ENCODE measurements at places on chromosomes 16 and 17. TPM values are rescaled to one million over a fixed set of nuclear protein-coding genes. Genes with fewer than 3 reads are reported as not detected.

DNA sequence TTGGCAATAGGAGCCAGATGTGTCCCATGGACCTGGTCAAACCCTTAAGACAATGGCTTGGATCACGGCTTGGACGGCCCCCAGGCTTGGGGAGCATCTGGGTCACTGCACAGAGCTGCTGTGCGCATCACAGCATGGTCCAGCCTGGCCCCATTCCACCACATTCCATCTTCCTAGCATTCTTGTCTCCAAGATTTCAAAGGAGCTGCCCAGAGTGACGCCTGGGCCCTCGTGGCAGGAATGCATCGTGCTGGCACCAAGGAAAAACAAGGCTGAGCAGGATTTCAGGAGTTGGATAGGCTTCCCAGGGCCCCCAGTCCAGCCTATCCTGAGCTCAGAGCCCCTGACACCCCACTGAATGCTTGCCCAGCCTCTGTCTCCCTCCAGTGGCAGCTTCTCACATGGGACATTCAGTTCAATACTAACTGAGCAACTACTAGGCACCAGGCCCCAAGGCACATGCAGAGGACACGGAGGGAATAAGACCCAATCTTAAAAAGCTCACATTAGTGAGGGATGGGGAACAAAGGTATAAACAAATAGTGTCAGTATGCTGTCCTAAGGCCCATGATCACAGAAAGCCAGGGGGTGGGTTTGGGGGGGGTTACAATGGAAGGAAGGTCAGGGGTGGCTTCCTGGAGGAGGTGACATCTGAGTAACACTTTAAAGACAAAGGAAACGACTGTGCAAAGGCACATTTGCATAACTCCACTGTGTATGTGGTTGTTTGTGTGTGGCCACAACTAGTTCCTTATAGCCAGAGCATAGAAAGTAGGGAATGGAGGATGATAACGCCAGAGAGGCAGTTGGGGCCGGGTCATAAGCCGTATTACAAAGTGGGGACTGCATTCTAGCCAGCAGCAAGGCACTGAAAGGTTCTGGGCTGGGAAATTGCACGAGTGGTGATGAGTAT is 34.1 kb downstream of the TK2 start:
- no peak for DNase-seq

DNA sequence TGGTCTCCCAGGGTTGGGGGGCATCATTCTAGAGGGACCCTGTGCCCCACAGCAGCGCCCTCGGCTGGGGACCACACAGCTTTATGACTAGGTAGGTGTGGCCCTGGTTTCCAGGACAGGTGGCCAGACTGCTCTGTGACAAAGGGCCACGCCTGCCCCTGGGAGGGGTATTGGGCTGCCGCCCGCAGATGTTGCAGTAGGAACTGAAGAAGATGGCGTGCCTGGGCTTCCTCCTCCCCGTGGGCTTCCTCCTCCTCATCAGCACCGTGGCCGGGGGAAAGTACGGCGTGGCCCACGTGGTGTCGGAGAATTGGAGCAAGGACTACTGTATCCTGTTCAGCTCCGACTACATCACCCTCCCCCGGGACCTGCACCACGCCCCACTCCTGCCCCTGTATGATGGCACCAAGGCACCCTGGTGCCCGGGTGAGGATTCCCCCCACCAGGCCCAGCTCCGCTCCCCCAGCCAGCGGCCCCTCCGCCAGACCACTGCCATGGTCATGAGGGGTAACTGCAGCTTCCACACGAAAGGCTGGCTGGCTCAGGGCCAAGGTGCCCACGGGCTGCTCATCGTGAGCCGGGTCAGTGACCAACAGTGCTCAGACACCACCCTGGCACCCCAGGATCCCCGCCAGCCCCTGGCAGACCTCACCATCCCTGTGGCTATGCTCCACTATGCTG is at the start of gene SPPL2C:
Gene SPPL2C, plus strand, starts transcription at position 187 of the 681 bp plus-strand sequence. Its CDS starts 26 bp downstream, at position 213.
- no peak for DNase-seq

GRCh38 chr17:64004218-64004770 is 6.1 kb downstream of the PRR29 start:
- no peak for DNase-seq

DNA sequence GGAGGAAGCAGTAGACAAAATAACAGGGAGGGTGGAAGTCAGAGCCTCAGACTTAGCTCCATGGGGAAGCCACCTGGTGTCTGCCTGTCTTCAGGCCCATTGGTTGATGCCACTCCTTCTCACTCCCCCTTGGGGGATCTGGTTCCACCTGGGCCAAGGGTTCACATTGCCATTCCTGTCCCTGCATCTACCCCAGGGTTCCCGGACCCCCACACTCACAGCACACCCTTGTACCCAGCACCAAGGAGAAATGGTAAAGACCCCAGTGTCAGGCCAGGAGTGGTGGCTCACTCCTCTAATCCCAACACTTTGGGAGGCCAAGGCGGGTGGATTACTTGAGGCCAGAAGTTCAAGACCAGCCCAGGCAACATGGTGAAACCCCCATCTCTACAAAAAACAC is 1.0 kb upstream of the CA7 start:
- no peak for DNase-seq

DNA sequence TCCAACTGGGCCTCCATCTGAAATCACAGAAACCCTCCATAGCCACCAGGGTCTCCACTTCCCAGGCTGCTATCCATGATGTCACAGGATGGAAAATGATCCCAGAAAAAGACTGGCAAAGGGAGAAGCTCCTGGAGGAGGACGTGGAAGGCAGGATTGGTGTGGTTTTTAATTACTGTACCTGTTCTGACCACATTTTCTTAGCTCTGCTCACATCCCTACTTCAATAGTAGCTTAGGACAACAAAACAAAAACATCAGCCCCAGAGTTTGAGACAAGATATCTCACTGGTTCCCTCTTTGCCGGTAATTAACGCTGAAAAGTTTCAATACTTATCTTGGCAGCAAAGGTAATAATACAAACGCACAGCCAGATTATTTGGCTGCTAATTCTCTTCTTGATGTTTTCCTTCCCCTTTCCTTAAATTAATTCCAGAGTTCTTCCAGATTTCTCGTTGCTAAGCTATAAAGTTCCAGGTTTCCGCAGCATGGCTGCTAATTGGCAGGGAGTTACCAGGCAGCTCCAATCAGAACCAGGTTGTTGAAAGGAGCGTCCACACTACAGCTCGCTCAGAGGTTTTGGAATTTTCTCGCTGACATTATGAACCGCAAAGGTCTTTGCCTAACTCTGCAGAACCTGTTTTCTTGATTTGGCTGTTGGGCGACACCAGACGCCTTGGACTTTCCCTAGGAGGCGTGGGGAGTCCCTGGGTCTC is 263.4 kb downstream of the MRTFB start:
- no peak for DNase-seq

- DNase-seq, result no peak
These were observed 136.8 kb upstream of the XYLT1 start for GRCh38 chr16:17607609-17608008.

- DNase-seq, result no peak
These were observed 209.4 kb downstream of the IRX3 start for GRCh38 chr16:54077050-54077821.

The TP53TG3 gene
- not detected for total RNA-seq

The ALOX12 gene
- total RNA-seq, result not detected

The KIF19 gene
- not detected for total RNA-seq

The KCNG4 gene
- not detected for total RNA-seq
